ENCODE measurements at places on chromosomes 6 and 20.

DNA sequence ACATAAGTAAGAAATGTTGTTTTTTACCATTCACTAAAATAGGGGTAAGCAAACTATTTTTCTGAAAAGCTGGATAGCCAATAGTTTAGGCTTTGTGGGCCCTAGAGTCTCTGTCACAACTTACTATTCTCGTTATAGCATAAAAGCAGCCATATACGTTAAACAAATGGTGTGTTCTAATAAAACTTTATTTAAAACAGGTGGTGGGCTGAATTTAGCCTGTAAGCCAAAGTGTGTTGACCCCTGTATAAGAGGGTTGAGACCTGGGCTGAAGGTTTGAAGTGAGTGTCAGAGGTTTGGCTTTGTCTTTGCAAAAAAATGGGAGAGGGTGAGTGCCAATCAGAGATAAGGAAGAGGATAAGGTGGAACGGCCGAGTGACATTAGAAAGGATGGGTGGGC is 197.2 kb downstream of the RNF144B start:
- no peak for DNase-seq

- DNase-seq = no peak
Measured at GRCh38 chr6:122369536-122369935, 29.9 kb upstream of the HSF2 start.

- no peak for DNase-seq
Measured at GRCh38 chr6:117595099-117595923, 7.0 kb downstream of the GOPC start.

DNA sequence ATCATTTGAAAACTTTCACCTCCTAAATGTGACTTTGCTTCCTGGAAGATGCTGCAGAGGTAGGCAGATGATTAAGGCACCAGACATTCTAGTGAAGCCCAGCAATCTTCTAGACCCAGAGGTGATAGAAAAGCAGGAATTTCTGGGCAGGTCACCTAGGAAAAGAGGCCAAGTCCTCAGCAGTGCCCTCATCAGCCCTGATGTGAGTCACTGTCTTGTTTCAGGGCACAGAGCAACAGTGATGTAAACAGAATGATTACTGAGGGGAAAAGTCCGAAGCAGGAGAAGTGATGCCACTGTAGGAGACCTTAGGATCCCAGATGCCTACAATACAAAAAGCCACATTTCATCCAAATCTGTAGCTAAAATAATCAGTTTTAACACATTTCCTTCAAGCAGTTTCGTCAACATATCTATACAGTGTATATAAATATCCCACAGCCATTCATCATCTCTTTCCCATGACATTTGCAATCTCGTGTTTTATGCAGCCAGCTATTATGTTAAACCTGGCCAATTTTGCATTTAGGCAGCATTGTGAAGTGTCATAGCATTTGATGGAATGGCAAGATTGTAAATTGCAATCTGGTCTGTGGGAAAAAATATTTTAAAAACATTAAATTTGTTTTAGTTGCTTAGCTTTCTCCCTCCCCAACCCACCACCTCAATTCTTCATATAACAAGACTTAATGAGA is 401.2 kb upstream of the RNF217 start:
- no peak for DNase-seq

- DNase-seq = no peak
Measured at GRCh38 chr6:5783584-5784089, 223.1 kb downstream of the NRN1 start.

DNA sequence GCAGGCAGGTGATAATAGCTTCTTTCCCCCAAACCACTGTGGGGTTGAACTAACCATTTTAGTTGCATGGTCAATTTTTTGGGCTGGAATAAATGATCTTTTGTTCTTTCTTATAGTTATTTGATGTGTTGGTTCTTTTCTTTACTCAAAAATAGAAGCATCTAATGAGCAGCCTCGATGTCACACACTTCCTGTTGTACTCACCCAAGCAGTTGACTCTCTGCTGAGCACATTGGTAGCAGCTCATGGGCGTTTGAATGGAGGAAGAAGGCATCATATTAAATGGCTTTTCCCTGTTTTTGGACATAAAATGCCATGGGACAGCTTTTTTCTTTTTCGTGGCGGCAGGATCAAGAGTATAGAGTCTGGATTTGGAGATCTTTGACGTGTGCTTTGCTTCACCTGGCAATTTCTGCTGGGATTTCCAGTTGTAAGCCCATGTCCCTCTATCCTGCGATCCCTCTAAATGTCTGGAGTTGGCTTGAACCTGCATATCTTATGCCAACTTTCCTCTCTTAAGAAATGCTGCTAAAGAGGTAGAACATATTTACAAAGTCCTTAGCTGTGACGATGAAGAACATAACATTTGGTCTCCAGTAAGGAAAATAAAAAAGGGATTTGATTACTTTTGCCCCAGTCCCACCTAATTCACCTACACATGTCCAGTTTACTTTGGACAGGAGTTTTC is 268.3 kb downstream of the PRL start:
- DNase-seq = peak; percentile 33

DNA sequence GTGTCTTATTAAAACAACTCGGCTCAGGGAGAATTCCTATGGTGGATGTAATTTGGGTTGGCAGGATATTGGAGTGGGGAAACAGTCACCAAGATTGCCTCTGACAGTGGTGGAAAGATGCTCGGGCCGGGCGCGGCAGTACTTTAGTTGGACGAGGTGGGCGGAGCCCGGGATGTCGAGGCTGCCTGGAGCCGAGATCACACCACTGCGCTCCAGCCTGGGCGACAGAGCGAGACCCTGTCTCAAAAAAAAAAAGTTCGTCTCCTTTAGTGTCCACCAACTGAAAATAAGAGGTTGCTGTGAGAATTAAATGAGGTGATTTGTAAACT is 621 bp downstream of the NOL7 start:
- peak; percentile 33 for DNase-seq

GRCh38 chr20:37688093-37688492 is 5.7 kb upstream of the CTNNBL1 start:
- DNase-seq = no peak

GRCh38 chr6:33247977-33248642 is 23.6 kb downstream of the VPS52 start:
- DNase-seq = peak; percentile 86

- no peak for DNase-seq
Measured at GRCh38 chr20:59207235-59207634, 43.6 kb downstream of the ZNF831 start.

GRCh38 chr6:108736832-108737231 is 111.4 kb upstream of the ARMC2 start:
- DNase-seq = peak; percentile 96

DNA sequence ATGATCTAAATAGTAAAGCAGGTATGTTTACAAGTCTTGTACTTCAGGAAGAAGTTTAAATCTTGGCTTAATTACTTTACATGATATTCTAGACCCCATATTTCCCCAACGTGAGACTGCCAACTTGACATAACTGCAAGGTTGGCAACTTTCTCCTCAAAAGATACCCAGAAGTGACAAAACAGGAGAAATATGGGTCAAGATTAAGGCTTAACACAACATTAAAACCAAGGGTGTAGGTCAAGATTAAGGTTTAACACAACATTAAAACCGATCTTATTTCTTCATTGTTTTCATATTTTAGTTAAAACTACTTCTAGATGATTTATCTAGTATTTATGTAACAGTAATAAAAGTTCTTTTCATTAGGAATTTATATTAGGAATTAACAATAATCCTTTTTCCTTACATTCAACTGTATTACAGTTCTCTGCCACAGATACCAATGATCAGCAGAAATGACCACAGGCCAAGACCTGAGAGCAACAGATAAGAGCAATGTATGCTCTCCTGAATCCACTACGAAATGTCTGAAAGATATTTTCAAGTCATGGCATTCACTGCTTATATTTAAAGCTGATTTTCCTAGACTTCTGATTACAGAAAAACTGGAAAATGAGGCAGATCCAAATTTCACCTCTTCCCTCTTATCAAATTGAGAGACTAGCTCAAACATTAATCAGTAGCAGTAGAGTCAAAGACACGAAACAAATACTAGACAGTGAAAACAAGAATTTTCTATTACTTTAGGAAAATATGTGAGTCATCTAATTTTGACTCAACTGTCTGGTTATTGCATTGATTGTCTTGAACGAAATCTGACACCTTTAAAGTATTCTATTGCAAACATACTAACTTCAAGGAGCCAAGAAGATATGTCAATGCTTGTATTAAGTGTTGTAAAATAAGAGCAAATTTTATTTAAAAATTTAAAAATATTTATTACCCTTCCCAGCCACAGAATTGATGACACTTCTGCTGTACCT is 72.3 kb downstream of the RNGTT start:
- no peak for DNase-seq

GRCh38 chr6:74182992-74183391 is 487.0 kb downstream of the CD109 start:
- DNase-seq = no peak

DNA sequence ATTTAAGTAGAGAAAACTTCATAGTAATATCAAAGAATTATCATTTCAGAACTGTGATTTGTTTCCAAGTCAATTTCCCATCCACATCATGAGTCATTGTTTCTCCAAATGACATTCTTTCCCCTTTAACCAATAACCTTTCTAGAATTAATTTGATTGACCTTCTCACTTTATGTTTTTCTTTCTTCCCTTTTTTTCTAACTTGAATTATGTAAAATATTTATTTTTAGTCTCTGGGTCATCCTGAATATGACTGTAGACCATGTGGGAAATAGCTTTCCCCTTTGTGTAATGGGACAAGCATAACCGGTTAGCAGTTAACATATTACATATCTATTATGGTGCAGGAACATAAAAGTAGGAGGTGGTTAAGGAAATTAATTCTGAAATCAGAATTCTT is 291.1 kb downstream of the GJA1 start:
- peak; percentile 17 for DNase-seq

DNA sequence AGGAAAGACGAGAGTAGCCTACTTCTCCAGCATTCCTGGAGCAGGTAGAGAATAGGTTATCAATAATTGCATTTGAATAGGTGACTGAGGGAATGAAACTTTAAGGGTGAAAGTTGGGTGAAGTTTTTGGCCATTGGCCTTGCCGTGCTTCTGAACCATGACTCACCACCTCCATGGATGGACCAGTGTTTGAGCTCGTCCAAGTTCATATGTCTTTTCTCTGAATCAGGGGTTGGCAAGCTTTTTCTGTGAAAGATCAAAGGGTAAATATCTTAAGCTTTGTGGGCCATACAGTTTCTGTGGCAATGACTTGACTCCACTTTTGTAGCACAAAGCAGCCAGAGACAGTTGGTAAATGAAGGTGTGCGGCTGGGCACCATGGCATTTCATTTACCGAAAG is 31.8 kb downstream of the SNRNP48 start:
- no peak for DNase-seq

DNA sequence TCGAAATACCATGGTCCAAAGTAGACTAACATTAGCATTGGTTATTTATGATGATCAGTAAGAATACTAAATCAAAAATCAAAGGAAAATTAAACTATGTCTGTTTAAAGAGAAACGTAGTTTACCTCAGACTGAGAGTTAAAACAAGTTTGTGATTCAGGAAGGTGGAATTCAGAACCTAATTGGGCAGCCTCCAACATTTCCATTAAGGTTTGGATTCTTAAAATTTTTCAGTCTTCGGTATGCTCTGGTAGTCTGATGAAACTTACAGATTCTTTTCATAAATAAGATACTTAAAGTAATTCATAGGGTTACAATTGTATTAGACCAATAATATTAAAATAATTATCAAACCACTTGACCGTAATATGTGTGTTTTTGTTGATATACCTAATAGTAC is 18.6 kb downstream of the HFE start:
- no peak for DNase-seq

- DNase-seq = no peak
Measured at GRCh38 chr6:82629921-82630320, 266.3 kb downstream of the TPBG start.

- DNase-seq = peak; percentile 62
Measured at GRCh38 chr6:87832025-87832825, 130.2 kb upstream of the AKIRIN2 start.

DNA sequence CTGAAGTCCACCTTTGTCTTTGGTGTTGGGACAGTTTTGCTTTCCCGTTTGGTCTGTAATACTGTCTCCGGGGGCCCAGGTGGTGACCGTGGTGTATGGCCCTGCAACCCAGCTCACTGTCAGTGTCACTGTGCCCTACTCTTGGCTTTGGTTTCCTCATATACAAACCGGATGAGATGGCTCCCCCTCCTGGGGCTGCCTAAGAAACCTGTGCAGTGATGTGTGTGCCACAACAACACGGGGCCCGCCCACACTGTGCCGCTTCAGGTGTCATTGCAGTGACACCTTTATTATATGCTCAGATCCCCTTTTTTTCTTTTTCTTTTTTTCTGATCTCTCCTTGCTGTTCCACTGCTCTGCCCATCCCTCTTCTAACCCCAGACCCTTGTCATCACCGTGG is 73.9 kb downstream of the RAMACL start:
- DNase-seq = no peak

- no peak for DNase-seq
Measured at GRCh38 chr20:32510601-32511357, 74.4 kb downstream of the NOL4L start.

GRCh38 chr6:63910863-63911551 is 275.4 kb downstream of the PHF3 start:
- DNase-seq = no peak

GRCh38 chr6:91081452-91082067 is 494.7 kb upstream of the MAP3K7 start:
- peak; percentile 60 for DNase-seq

DNA sequence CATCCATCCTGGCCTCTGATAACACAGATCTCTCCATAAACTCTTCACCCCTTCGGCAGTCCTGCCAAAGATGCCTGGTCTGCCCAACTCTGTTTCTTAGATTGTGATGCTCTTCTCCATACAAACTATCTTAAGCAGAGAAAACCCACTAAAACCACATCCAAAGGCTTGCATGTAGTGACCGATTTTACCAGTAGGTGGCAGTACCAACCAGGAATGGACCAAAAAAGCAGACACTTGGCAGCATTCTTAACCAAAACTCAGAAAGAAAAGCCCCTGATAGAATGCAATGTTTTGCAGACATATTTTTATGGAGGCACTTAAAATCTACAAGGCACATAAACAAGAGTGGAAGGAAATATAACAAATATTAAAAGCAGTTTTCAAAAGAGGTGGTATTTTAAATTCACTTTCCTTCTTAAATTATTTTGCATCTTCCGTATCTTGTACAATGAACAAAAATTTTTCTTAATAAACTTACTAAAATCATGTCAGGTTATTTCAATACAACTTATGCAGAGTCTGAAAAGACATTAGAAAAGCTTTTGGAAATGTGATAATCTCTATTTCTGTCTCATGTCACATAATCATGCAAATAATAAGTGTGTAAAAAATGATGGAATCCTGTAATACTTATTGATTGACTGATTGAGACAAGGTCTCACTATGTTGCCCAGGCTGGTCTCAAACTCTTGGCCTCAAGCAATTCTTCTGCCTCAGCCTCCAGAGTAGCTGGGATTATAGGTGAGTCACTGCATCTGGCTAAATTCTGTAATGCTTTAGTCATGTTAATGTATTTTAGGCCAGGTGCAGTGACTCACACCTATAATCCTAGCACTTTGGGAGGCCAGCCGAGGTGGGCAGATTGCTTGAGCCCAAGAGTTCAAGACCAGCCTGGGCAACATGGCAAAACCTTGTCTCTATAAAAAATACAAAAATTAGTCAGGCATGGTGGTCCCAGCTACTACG is 29.4 kb downstream of the LRP11 start:
- peak; percentile 73 for DNase-seq

Data from suppressor macrophage treated with lipopolysaccharide for 1 hour (primary cell).